ENCODE measurements at places on chromosomes 3 and 15.
A peak's percentile ranks its signal among the peaks of the same experiment; 100 is the strongest.

DNA sequence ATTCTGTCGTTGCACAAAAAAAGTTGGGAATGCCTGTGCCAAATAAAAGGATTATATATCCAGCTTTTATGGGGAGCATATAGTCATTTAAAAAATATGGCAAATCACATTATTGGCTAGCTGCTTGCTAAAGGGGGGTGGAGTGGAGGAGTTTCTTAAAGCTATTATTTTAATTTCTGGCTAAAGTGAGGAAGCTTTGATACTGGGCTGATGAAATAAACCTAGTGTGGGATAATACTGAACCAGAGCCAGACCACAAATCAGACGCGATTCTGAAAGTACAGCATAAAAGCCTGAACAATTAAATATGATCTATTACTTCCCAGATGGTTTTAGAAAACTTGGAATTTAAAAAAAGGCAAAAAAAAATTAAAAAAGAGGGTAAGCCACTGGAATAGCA, 14.4 kb downstream of the POLR2M start:
- no peak for DNase-seq

DNA sequence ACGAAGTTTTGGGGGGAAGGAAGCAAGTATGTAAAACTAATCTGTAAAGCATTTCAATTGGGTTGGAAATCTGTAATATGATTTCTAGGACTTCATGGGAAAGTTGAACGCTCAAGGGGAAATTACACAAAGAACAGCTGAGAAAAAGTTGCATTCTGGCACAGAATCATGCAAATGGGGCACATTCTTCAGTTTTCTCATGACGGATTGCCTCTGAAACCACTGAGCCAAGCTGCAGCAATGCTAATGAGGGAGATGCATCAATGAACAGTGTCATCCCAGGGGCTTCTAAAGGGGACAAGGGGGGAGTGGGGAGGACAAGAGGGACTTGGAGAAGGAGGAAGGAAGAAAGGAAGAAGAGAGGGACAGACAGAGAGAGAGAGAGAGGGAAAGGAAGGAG, 291.4 kb upstream of the ATP11B start:
- DNase-seq, result no peak

DNA sequence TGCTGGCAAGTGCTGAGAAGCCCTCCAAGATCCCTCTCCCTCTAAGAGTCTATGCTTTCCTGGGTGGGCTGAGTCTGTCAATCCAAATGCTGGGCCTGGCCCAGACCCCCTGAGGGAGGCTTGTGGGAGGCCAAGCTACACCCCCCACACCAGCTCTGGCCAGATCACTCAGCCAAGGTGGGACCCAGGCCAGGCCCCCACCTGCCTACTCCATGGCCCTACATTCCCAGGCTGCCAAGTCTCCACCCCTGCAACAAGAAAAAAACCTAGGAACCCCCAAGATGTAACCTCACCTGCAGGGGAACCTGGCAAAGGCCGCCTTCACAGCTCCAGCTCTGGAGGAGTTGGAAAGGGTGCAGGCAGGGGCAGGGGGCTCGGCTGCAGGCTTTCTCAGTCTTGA, 109.1 kb downstream of the CHSY1 start:
- no peak for DNase-seq

- DNase-seq, result no peak
These were observed 45.2 kb downstream of the GASK1A start for GRCh38 chr3:43024181-43024885.

DNA sequence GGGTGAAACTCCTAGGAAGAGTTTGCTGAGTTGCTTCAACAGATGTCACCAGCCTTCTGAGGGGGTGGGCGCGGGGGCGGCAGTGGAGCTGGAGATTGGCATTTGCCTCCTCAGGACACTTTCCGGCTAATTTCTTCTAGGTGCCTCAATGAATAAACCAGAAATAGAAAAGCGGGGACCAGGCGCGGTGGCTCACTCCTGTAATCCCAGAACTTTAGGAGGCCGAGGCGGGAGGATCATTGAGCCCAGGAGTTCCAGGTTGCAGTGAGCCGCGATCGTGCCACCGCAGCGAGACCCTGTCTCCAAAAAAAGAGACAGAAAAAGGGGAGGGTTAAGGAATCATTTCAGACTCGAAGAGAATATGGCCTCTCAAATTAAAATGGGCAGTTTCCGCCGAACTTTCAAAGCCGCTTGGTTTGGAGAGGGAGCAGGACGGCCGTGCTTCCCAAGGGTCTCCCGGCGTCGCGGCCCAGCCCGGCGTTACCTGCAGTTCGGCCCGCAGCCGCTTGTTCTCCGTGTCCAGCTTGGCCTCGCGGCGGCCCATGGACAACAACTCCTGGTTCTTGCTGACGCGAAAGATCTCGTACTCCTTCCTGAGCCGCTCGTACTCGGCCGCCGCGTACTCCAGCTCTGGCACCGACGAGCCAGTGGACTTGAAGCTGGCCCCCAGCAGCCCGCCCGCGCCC, 587 bp downstream of the NPHP3 start:
- DNase-seq, result no peak

- DNase-seq, result peak; percentile 6
These were observed 3.8 kb upstream of the ACAD9 start for GRCh38 chr3:128875556-128876120.

- DNase-seq, result no peak
These were observed 48.3 kb downstream of the ASB7 start for GRCh38 chr15:100650685-100651084.

- no peak for DNase-seq
These were observed 11.7 kb upstream of the LYZL4 start for GRCh38 chr3:42421818-42422796.

GRCh38 chr15:70297465-70298058, 199.8 kb upstream of the TLE3 start:
- no peak for DNase-seq

GRCh38 chr3:39065197-39065596, 13.4 kb downstream of the WDR48 start:
- no peak for DNase-seq

GRCh38 chr15:62474771-62475124, 309.7 kb upstream of the C2CD4B start:
- no peak for DNase-seq

- DNase-seq, result no peak
These were observed 114.3 kb downstream of the FAM43A start for GRCh38 chr3:194800002-194800401.

DNA sequence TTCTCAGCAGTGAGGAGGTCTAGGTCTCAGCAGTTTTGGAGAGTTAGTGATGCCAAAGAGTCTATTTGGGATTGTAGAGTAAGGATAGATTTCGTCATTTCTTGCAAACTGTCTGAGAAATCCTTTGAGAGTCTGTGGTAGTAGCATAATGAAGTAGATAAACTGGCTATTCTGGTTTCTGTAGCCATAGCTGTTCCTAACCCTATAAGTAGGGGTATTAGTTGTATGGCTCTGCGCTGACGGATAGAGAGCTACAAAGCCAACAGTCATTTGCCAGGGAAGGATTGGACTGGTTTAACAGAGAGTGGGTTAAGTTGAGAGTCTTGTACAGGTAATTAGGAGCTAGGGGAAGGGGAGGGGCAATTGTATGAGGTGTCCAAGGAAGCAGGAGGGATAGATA, 50.6 kb downstream of the KLHDC8B start:
- no peak for DNase-seq

- no peak for DNase-seq
These were observed 65.0 kb downstream of the CCNL1 start for GRCh38 chr3:157094751-157095480.

DNA sequence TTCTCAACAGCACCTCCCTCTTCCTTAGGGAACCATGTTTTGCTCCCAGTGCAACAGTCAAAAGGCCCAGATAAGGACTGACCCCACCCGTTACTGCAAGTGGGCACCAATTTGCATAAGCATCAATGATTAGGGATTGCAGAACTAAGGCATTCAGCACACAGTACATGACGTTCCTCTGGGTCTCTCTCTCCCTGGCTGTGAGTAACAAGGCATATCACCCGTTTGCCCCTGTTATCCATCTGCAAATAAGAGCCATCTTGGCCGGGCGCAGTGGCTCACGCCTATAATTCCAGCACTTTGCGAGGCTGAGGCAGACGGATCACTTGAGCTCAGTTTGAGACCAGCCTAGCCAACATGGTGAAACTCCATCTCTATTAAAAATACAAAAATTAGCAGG, 18.8 kb downstream of the MAGI1 start:
- DNase-seq, result no peak

GRCh38 chr15:31023841-31024240, 32.4 kb upstream of the MTMR10 start:
- DNase-seq, result no peak

GRCh38 chr3:52891164-52891563, 6.2 kb downstream of the STIMATE start:
- DNase-seq, result no peak

DNA sequence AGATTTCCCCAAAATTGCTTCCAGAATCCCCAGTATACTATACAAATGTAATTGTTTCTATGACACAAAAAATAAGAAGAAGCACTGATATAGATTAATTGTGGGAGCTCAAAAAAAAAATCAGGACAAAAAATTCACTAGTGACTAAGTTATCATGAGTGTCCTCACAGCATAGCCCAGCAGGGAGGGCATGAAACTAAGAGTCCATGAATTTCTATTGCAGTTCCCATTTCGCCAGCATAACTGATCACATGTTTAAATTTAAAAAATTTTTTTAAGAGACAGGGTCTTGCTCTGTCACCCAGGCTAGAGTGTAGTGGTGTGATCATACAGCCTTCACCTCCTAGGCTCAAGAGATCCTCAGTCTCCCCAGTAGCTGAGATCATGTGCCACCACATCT, 10.6 kb downstream of the NCEH1 start:
- DNase-seq, result no peak

- no peak for DNase-seq
These were observed 852.0 kb downstream of the FHIT start for GRCh38 chr3:60399292-60399691.

DNA sequence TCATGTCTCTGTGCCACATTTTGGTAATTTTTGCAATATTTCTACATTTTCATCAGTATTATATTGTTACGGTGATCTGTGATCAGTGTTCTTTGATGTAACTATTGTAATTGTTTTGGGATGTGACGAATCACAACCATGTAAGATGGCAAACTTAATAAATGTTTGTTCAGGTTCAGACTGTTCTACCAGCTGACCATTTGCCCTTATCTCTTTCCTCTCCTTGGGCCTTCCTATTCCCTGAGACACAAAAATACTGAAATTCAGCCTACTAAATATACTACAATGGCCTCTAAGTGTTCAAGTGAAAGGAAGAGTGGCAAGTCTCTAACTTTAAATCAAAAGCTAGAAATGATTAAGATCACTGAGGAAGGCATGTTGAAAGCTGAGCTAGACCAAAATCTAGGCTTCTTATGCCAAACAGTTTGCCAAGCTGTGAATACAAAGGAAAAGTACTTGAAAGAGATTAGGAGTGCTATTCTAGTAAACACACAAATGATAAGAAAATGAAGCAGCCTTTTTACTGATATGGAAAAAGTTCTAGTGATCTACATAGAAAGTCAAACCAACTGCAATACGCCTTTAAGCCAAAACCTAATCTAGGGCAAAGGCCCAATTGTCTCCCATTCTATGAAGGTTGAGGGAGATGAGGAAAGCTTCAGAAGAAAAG, 952.8 kb downstream of the ROBO1 start:
- no peak for DNase-seq

- no peak for DNase-seq
These were observed 891 bp upstream of the NR1D2 start for GRCh38 chr3:23944007-23944783.

GRCh38 chr3:27914199-27914598, 192.1 kb upstream of the EOMES start:
- no peak for DNase-seq

- DNase-seq, result no peak
These were observed 62.1 kb upstream of the NR2C2 start for GRCh38 chr3:14885307-14885706.

GRCh38 chr15:65630760-65631159, 9.0 kb downstream of the SLC24A1 start:
- DNase-seq, result no peak

- DNase-seq, result peak; percentile 5
These were observed 79.0 kb upstream of the DCLK3 start for GRCh38 chr3:36843065-36844051.

GRCh38 chr3:159131376-159131775, 329.5 kb downstream of the MFSD1 start:
- no peak for DNase-seq

GRCh38 chr3:153901991-153902390, 219.2 kb upstream of the ARHGEF26 start:
- no peak for DNase-seq

GRCh38 chr15:47484059-47484458, 233.2 kb upstream of the SEMA6D start:
- no peak for DNase-seq

DNA sequence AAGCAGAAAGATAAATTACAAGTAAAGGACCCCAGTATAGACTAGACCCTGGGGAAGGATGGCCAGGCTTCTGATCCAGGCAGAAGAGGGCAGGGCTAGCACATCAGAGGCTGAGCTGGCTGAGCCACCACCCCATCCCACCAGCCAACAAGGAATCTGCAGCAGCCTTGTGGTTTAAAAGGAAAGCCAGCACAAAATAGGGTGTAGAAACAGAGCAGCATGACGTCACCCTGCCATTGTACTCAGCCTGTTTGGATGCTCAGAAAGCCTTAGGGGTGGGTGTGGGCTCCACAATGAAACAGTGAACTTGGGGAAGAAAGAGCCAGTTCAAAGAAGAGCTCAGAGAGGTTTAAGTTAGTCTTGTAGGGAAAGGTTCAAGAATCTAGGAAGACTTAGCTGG, 28.2 kb downstream of the DUOX1 start:
- no peak for DNase-seq

DNA sequence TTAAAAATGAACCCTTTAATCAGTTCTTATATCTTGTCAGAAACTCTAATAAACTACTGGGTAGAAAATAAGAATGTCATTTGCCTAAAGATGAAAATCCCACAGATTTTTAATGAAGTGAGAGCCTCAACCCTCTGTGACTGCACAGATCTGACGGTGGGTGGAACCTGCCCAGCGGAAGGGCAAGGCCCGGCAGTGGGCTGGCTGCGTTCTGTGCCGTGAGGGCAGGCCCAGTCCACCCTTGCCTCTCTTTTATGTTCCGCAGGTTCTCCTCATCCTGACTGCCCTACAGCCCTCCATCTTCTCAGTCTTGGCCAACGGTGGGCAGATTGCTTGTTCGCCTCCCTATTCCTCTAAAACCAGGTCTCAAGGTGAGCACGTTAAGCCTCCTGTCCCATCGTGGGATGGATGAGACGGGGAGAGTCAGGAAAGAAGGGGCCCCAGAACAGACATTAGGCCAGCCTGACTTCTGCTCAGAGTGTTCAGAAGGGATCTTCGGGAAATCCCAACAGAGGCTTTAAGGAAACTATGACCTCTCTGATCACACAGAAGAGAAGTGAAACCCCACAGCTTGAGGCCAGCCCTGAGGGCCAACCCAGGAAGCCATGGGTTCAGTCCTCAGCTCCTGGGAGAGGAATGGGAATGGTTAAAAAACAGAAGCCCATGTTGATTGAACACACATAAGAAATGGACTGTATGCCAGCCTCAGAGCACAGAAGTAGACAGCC, 16.0 kb downstream of the SLC51A start:
- DNase-seq, result no peak

All from NCI-H1694 (cell line).